ENCODE measurements at places on chromosomes 11 and 22.

DNA sequence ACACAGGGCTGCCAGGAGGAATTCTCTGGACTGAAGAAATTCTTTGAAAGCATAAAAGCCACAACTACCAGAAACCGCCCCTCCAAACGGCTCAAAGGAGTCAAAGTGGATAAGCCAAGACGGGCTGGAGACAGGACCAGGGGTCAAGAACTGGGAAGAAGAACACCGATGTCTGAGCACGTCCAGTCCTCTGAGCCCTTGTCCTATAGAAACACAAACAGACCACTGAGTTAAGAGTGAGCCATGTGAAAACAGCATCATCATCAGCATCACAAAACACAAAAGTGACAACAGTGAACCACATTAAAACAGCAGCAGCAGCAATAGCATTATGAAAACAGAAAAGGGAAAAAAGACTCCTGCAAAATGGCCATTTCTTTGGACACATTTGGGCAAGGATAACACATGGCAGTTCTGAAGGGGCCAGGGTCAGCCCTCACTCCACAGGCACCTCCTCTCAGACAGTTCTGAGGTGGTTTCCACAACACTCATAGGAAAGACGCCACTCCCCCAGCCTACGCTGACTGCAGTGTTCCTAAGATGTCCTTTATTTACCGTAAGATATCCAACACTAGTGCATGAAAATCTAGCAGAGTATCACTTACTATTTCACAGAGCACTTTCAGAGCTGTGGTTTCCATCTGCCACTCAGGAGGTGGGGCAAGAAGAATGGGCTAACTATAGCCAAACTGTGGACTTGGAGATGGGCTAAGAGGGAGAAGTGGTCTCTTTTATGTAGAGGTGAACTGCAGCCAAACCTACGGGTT lies 28.6 kb upstream of the YPEL1 start:
- DNase-seq: no peak

- DNase-seq: no peak
Observed at GRCh38 chr22:30170129-30170528, 76.4 kb downstream of the LIF start.

GRCh38 chr11:65111744-65112545 lies at the start of gene TM7SF2:
TM7SF2 (plus strand) TSS chr11:65111872; CDS start chr11:65112016, 144 bp downstream.
- peak; percentile 97 for DNase-seq

GRCh38 chr11:12284316-12285050 lies 92.9 kb upstream of the PARVA start:
- DNase-seq: peak; percentile 14

- no peak for DNase-seq
Observed at GRCh38 chr11:118111019-118111743, 24.4 kb upstream of the SMIM35 start.

GRCh38 chr11:1308743-1309497 lies 512 bp downstream of the TOLLIP start:
- DNase-seq: no peak

GRCh38 chr22:30104501-30105156 lies 24.4 kb downstream of the HORMAD2 start:
- DNase-seq: no peak

DNA sequence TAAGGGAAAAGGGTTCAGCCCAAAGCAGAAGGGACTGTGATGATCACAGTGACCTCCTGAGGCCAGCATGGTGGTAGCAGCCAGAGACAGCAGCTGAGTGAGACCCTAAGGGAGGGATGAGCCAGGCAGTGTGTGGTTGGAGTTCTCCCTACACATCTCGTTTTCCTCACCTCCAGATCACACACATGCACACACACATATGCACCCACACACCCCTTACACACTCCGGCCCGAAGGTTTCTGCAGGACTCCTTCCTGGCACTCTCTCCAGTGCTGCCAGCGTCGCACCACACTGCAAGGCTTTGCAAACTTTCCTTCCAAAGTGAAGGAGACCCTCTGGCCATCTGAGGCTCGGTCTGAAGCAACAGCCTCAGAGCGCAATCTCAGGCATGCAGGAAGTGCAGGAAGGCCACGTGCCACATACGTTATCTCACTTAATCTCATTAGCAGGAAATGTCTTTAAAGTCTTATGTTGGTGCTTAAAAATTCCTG lies 26.9 kb upstream of the TP53I11 start:
- DNase-seq: peak; percentile 62

DNA sequence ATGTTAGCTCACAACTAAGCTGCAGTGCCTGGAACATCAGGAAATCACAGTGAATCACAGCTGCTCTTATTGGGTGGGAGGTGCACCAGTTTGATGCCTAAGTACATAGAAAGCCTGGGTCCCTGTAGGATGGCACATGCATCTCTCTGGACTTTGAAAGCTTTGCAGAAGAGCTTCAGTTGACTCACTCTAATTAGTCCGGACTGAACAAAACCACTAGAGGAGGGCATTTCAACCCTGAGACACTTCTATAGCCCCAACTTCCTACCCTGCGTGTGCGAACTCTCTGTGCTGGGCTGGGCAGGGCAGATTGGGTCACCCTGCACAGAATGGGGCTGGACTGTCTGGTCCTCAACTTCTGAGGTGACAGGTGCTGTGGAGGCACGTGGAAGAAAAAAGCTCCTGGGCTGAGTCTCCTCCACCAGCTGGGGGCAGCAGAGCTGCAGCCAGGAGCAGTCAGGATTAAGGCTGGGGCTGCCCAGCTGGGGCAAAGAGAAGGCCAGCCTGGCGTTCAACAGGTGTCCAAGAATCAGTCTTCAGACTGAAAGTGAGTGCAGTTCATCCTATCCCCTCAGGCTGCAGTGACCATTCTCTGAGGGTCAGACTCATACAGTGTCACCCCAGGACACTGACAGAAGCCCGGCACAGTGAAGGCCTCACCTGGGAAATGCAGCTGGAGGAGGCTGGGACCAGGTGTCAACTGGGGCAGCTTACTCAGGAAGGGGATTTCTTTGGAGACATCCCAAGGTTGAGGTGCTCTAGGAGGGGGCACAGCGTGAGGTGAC lies 22.1 kb downstream of the GGTLC2 start:
- DNase-seq: peak; percentile 71

DNA sequence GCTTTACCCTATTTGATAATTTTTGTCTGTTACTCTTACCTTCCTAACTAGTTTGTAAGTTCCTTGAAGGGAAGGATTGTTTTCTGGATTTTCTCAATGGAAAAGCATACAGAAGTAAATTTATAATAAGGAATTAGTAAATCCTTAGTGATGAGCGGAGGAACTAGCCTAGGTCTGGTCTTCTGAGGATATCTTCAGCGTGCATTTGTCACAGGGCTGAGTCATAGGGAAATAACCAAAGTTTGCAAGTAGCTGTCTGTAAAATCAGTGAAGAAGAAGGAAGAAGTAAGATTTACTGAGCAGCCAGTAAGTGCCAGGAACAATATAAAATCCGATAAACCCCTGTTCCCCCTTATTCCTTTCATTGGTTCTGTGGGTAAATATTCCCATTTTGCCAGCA lies 162.7 kb upstream of the SORL1-AS1 start:
- DNase-seq: no peak

GRCh38 chr22:36419177-36419911 lies 31.6 kb upstream of the MYH9 start:
- no peak for DNase-seq

DNA sequence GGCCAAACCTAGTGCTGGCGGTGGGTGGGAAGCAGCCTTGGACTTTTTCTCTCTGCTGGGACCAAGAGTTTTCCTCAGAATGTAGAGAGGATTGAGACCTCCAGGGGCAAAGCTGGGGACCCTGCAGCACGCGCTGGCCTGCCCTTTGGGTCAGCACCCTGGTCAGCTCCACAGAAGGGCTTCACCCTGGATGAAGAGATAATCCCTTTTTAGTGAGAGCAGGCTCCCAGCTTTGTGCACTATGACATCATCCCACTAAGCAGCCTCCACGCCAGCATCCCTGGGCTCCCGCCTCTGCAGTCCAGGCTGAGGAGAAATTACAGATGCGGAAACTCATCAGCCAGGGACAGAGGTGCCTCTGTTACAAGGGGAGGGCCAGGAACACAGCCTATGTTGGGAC lies 23.5 kb downstream of the DRICH1 start:
- peak; percentile 67 for DNase-seq

DNA sequence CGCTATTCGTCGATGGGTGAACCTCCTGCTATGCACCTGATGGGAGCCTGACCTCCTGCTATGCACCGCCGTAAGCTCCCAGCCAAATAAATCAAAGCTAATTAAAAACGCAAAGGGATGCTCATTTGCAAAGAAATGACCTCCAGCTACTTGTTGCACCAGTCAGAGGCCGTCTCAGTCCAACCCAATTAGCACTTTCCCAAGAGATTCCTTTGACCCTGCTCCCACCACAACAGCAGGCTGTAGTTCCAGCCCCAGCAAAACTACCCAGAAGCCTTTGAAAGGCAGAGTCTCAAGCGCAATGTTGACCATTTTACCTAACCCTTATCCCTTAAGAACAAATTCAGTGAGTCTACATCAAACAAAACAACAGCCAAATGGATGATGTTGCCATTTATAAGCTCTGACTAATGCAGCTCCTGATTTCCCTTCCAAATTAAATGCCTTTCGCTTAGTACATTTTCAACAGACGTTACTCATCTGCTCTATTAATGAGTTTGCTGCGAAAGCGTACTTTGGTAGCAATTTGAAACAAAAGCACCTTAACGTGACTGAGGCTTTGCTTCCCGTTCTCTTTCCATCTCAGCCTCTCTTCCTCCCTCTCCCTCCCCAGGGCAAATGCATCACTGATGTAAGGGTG lies 17.2 kb upstream of the BSX start:
- no peak for DNase-seq

DNA sequence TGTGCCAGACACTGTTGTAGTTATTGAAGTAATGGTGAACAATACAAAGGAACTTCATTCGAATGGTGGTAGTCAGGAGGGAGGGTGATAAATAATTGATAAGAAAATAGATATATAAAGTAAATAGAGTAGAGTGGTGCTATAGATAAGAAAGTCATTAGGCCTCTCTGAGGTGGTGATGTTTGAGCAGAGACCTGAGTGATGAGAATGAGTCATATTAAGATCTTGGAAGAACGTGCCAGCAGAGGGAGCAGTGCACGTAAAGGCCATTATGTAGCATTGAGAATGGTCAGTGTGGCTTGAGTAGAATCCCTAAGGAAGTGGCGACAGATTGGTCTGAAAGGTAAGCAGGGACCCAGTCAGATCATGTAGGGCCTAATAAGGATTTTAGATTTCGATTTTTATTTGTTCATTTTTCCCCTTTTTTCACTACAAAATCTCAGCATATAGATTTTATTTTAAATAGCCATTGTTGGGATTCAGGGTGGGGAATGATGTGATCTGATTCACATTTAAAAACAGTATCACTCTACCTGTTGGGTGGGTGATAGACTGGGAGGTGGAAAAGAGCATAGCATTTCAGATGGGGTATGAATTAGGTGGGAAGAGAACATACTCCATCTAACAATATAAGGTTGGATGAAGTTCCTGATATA lies 44.7 kb downstream of the CCDC90B start:
- DNase-seq: peak; percentile 63

GRCh38 chr22:29313126-29313575 lies 2.3 kb downstream of the RASL10A start:
- DNase-seq: peak; percentile 92

DNA sequence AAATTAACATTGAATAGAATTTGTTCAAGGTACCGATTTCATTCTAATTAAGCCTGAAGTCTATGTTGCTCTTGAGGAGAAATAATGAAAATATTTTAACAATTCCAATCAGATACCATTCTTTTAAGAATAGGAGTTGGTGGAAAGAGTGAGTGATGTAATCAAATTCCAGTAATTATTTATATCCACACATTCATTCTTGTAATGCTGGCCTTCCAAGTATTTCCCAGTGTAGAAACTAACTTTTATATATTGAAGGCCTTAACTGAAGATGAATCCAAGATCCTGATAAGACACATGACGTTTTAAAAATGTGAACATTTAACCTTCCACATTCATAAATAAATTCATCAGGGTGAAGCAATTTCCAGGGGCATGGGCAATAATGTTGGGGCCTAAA lies 36.6 kb upstream of the PAX6 start:
- no peak for DNase-seq

DNA sequence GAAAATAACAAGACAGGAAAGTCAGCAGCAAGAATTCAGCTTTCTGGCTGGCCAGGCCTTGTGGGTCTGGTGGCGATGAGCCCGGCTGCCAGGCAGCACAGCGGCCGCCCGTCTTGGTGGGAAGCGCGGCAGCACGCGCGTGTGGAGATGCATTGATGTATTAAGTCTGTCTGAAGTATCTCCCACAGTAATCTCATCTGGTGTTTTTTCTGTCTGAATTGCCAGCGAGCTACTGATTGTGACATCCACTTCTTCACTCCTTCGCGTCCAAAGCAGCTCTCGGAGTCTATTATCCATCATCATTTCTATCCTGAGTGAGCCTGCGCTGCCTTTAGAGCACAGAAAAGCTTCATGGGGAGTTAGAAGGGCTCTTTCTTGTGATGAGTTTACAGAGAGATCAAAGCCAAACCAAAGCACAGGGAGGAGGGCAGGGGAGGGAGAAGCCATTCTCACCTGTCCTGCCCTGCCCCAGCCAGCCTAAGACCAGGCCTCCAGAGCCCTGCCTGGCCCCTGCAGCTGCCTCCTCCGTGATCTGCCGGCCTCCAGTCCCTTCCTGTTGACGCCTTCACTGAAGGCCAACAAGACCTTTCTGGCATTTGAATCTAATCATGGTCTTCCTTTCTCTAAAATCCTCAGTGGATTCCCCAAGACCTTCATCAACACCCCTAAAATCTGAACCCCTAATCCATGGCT lies 1419.0 kb downstream of the TBC1D22A start:
- DNase-seq: peak; percentile 12

- peak; percentile 77 for DNase-seq
Observed at GRCh38 chr11:64803846-64804345, 882 bp upstream of the MAP4K2 start.

DNA sequence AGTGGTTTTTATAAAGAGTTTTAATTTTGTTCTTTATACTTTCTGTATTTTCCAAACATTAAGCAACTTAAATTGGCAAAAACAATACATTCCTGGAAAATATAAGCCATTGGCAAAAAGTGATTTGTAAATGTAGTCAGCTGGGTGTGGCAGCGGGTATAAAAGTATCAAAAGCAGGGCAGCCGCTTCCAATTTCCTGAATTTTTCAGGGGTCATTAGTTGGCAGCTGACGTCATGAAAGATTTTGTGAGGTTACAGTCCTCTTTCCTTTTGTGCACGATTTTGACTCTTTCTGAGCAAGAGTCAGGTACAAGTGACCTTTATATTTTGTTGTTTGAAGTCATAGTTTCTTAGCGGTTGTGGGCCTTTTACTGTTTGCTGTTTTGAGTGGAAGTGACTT lies at the start of gene OOSP3:
Gene OOSP3 (plus strand): TSS at position 208 of the 400 bp plus-strand sequence. CDS start 27 bp downstream, at position 235.
- no peak for DNase-seq

Data from H9 (cell line).